ENCODE measurements at places on chromosomes 1 and 21. TPM values are rescaled to one million over a fixed set of nuclear protein-coding genes. Genes with fewer than 3 reads are reported as not detected.

DNA sequence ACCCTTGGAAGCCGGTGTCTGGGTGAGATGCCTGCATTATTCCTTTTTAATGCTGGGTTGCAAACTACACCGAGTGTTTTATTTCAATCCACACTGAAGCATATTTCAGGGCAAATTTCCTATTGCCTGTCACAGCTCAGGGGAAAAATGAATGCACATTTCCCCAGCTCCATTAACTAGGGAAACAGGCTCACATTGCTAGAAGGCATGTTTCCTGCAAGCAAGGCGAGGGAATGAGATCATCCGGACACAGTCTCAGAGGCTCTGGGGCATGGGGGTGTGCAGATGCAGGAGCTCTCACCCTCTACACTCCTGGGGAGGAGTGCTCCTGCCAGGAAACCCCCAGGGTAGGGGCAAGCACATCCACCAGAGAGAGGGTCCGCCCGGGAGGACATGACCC is 24.6 kb downstream of the SYT2 start:
- no peak for DNase-seq

DNA sequence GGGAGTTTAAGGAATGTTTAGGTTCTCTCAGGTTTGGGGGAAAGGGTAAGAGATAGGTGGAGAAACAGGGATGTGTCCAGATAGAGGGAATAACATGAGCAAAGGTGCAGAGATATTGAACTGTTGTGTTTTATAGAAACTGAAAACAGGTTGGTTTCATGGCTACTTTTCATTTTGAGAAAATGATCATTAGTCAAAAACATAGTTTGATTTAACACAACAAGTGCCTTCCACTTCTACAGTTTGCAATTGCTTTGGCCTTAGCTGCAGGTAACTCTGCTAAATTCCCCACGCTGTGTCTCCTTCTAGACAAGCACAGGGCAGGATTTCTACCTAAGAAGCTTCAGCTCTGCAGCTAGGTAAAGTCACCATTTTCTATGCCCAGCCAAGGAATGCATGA is 124.9 kb downstream of the RGS2 start:
- DNase-seq: no peak

GRCh38 chr1:156130578-156130942 is 16.0 kb downstream of the LMNA start:
- DNase-seq: no peak

DNA sequence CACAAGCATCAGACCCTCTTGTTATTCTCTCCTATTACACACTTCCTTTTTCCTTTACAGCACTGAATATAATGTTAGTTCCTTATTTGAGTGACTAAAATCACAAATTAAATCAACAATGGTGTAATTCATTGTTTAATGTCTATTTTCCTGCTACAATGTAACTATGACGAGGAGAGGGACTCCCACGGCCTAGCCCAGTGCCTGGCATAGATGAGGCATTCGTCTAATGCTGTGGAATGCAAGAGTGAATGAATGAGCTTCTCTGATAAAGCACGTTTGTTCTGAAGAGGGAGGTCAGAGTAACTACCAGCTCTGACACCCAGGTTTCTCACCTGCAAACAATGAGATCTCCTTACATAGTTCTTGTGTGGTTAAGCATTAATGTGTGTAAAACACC is 479.4 kb downstream of the OMA1 start:
- DNase-seq: no peak

GRCh38 chr1:222543817-222544216 is 4.1 kb downstream of the HHIPL2 start:
- no peak for DNase-seq

GRCh38 chr21:41402231-41402630 is 23.8 kb upstream of the MX1 start:
- no peak for DNase-seq

GRCh38 chr1:191582169-191582568 is 576.1 kb upstream of the RGS18 start:
- DNase-seq: no peak

DNA sequence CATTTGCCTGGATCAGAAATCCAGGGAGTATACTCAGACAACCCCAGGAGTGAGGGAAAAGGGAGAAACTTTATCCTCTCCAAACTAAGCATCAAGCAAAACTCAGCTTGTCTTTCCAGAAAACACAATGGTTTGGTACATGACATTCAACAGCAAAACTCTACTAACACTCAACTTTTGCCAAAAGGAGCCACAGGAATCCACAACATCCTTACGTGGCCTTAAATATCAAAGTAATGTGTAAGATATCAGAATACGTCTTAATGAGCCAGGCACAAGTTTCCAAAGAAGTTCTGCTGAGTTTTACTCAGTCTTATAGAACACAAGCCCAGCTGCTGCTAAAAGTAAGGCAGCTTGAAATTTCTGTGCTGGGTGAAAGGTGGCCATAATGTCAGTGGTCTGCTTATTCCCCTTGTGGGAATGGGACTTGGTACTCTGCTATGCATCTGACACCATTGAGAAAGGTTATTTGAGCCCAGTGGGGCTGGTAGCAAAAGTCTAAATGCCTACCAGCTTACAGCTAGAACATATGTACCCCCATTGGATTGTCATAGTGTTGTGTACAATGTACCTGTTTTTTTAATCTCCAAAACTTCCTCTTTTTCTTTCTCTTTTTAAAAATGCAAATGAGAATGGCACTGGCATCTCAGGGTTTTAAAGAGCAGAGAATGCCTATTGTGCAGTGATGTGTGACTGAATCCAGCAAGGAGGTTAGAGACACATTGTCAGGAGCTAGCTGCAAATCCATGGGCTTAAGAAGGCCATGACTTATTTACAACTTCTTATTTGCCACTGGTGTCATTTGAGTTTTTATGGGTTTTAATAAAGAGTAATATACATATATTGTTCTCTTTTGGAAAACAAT is 62.0 kb upstream of the ST6GALNAC3 start:
- DNase-seq: no peak

- no peak for DNase-seq
Observed at GRCh38 chr1:209756615-209757445, 977 bp downstream of the TRAF3IP3 start.

DNA sequence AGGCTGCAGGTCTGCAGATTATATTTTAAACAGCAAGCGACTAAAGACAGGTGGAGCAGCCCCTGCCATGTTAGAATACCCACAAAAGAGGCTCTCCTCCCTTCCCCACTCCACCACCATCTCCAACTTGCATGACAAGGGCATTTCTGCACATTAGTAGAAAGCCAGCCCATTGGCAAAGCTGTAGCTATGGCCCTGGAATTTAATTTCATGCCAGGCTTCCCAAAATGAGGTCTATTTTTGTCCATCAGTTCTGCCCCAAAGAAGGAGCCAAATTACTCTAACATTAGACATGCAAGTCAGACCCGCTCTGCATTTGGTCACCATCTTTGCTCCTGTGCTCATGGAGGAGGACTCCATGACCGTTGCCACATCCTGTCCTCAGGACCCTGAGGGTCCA is 115.2 kb downstream of the LAMC2 start:
- DNase-seq: no peak

GRCh38 chr1:18630511-18631495 is at the start of gene PAX7:
Gene PAX7 (plus strand): TSS chr1:18630846. CDS start chr1:18631604, 758 bp downstream.
- DNase-seq: no peak

GRCh38 chr1:12738934-12739333 is 7.1 kb upstream of the CFAP107 start:
- no peak for DNase-seq

- DNase-seq: no peak
Observed at GRCh38 chr1:184520336-184520735, 133.5 kb downstream of the C1orf21 start.

- no peak for DNase-seq
Observed at GRCh38 chr1:68230484-68230802, 1.9 kb downstream of the WLS start.

DNA sequence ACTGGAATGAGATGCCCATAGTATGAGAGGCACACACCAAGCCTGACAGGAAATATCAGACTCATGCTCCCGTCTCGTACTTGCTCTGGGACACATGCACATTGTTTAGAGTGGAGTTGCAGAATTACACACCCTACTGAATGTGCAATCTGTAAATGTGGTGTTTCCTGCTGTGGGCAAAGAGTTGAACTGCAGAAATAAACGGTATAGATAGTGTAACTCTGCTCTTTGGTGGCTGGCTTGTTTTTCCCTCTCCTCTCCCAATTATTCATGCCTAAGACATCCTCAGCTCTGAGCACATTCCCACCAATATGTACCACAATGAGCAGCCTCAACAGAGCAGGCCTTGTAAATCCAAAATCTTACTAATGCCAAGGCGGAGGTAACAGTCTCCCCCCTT is 90.1 kb upstream of the DIRAS3 start:
- DNase-seq: peak; percentile 13

- DNase-seq: peak; percentile 67
Observed at GRCh38 chr1:66331658-66332547, 202.1 kb upstream of the SGIP1 start.

GRCh38 chr1:20998826-20999225 is 177.9 kb downstream of the EIF4G3 start:
- no peak for DNase-seq

GRCh38 chr21:14239281-14239680 is 23.3 kb downstream of the RBM11 start:
- no peak for DNase-seq

GRCh38 chr1:203305809-203306088 is 430 bp downstream of the BTG2 start:
- DNase-seq: no peak

DNA sequence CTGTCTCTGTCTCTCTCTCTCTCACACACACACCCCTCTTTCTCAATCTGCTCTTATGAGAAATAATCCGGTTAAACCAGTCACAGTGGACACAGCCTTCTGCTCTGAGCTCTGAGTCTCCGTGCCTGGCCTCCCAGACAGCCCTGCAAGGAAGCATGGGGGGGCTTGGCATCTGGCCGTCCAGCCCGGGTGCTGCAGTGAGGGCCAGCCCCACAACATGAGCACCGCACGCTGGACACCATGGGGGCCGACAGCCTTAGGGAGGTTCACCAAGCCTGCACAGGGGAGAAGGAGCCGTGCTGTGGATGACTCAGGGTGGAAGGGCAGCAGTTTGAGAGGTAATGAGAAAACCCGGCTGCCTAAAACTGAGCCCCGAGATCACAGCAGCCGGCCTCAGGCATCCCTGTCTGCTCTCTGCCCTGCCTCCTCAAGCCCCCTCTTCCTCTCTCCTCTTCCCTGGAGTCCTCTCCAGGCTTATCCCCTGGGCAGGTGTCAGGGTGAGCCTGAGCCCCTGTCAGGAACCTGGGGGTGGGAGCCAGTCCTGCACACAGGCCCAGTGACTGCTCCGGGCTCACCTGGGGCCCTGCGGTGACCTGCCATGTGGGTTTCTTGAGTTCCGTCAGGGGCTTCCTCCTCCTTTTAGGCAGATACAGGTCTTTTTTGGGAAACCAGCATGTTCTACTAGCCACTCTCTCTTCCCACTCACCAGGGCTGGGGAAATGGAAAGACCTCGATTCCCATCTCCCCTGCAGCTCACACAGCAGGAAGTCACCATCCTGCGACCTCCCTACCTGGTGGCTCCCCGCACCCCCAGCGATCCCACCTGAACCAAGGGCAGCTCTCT is 92.8 kb downstream of the ITPKB start:
- no peak for DNase-seq

DNA sequence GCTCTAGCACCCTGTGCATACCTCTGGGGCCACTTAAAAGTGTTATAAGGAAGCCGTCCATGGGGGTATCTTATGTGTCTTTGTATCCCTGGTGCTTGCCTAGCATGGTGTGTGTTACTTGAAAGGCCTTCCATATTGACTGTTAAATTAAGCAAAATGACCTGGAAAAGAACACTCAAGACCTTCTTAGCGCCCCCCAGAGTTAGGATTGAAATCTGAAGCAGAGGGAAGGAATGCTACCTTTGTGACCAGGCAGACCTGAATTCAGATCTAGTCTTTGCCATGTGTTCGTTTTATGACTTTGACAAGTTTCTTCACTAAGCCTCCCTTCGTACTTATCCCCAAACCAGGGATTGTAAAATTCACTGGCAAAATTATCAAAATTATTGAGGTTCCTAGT is 59.9 kb downstream of the SLC22A15 start:
- no peak for DNase-seq

LYPD8 gene
- total RNA-seq: 0.46 TPM

ADAMTS4 gene
- total RNA-seq: not detected

CACNA1S gene
- not detected for total RNA-seq

KCNK1 gene
- 3.5 TPM for total RNA-seq

SPRR2E gene
- total RNA-seq: not detected
